Small intestine (tissue), 16 donors: ENCODE measurements at places on chromosomes 16 and 17. TPM values are rescaled to one million over a fixed set of nuclear protein-coding genes. Genes with fewer than 3 reads are reported as not detected.
A peak's percentile ranks its signal among the peaks of the same experiment; 100 is the strongest.

GRCh38 chr16:23905027-23905426, 69.2 kb downstream of the PRKCB start:
- no peak overlapping the region for H3K4me3 ChIP-seq
- no peaks in the 10 kb centered on the region for H3K27me3 ChIP-seq
- no peaks in the 10 kb centered on the region for H3K36me3 ChIP-seq

DNA sequence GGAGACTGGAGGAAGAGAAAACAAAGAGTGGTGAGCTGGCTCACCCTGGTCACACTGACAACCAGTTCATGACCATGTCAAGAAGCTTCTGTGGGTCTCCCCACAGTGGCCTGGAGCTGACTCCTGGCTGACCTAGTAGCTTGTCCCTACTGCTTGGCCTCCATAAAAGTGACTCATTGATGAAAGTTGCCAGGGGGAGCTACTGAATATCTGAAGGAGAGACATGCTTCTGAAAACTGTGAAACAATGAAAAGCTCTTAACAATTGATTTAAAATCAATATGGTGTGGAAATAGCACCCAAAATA, 22.0 kb downstream of the SMPD3 start:
- no peak for DNase-seq
- H3K27me3 ChIP-seq = no peaks in the 10 kb centered on the region
- no peaks in the 10 kb centered on the region for H3K36me3 ChIP-seq
- H3K4me1 ChIP-seq = no peaks in the 10 kb centered on the region

Gene ABCA6
- polyA plus RNA-seq = 0.59 TPM

DNA sequence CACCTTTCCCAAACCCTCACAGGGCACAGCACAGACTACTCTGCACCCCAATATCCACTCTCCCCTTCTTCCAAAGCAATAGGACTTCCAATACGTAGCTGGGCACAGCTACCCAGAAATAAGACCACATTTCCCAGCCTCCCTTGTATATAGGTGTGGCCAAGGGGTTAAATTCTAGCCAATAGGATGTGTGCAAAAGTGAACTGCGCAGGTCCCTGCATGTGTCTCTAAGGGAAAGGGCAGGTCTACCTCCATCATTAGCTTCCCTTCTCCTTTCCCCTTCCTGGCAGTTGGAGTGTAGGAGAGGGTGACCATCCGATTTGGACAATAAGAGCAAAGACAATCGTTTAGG, 25.5 kb upstream of the SNN start:
- no peak overlapping the region for H3K27ac ChIP-seq
- H3K36me3 ChIP-seq = no peaks in the 10 kb centered on the region
- no peaks in the 10 kb centered on the region for H3K27me3 ChIP-seq
- no peak for DNase-seq

- H3K4me3 ChIP-seq = no peak overlapping the region
- H3K27me3 ChIP-seq = no peaks in the 10 kb centered on the region
- H3K4me1 ChIP-seq = peaks cover 9% of the 10 kb centered on the region
- H3K27ac ChIP-seq = no peak overlapping the region
- H3K36me3 ChIP-seq = no peaks in the 10 kb centered on the region
- no peak for DNase-seq
These were observed 110.4 kb downstream of the PITPNC1 start for GRCh38 chr17:67487506-67487905.

DNA sequence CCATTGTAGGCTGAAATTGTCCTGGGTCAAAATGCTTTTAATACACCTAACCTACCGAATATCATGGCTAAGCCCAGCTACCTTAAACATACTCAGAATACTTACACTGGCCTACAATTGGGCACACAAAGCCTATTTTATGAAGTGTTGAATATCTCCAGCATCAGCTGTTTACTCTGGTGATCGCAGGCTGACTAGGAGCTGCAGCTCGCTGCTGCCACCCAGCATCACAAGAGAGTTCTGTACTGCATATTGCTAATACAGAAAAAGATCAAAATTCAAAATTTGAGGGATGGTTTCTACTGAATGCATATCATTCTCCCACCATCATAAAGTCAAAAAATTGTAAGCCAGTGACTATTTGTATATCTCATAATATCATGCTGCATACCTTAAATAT, 55.3 kb downstream of the ULK2 start:
- no peaks in the 10 kb centered on the region for H3K36me3 ChIP-seq
- no peaks in the 10 kb centered on the region for H3K4me1 ChIP-seq
- H3K27me3 ChIP-seq = no peaks in the 10 kb centered on the region
- no peak overlapping the region for H3K27ac ChIP-seq
- DNase-seq = no peak

DNA sequence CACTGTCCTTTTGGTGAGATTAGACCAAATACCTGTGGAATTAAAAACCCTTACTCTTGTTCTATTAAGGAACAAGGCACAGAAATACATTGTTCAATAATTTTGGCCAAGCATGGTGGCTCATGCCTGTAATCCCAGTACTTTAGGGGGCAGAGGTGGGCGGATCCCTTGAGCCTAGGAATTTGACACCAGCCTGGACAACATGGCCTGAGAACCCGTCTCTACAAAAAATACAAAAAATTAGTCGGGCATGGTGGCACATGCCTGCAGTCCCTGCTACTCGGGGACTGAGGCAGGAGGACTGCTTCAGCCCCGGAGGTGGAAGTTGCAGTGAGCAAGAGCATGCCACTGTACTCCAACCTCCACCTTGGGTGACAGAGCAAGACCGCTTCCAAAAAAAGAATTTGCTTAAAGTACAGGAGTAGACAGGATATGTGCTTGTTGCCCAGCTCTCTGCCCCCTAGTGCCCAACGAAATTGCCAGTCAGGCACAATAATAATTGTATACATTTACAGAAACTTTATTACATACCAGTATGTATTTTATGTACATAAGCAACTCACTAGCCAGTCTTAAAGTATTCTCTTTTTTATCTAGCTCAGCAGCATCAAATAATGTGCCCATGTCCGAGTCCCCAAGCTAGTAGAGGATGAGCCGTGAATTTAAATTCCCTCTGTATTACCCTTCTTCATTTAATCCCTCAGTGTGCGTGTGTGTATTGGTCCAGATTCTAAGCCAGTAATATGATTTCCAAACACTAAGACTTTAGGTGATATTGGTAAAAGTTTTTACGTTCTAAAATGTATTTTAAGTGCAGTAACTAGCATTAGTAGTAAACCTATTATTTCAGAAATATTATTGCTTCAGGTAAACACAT, 1.4 kb downstream of the THUMPD1 start:
- H3K4me1 ChIP-seq = peaks cover 5% of the 10 kb centered on the region
- peak overlapping the region; percentile 93 for H3K4me3 ChIP-seq
- H3K36me3 ChIP-seq = peaks cover 16% of the 10 kb centered on the region
- peak overlapping the region; percentile 98 for H3K27ac ChIP-seq
- H3K27me3 ChIP-seq = no peaks in the 10 kb centered on the region
- DNase-seq = peak; percentile 22

GRCh38 chr16:26005336-26005735, 313.6 kb downstream of the HS3ST4 start:
- no peak overlapping the region for H3K4me3 ChIP-seq
- H3K27ac ChIP-seq = no peak overlapping the region
- DNase-seq = no peak
- H3K27me3 ChIP-seq = no peaks in the 10 kb centered on the region
- H3K4me1 ChIP-seq = no peaks in the 10 kb centered on the region

Gene CACNA1H
- 5.4 TPM for polyA plus RNA-seq

DNA sequence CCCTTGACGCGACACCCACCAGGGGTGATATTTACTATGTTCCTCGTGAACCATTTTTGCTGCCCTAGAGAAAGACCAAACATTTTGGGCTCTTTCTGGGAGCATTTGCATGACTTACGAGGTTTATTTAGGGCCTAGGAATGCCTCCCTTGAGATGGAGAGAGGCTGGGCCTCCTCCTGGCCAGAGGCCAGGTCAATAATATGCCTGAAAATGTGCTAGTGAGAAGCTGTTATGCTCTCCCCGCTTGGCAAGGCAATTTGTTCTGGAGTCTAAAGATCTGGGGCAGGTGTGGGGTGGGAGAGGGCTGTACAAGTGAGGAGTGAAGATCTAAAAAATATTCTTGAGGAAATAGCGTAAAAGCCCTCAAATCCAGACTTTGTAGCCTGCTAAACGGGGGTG, 587.3 kb upstream of the CDH5 start:
- H3K27me3 ChIP-seq = no peaks in the 10 kb centered on the region
- H3K27ac ChIP-seq = no peak overlapping the region
- H3K36me3 ChIP-seq = no peaks in the 10 kb centered on the region
- H3K4me3 ChIP-seq = no peak overlapping the region

Gene CCL7
- polyA plus RNA-seq = not detected

Gene RFFL
- 18.5 TPM for polyA plus RNA-seq

- no peak overlapping the region for H3K27ac ChIP-seq
- no peak for DNase-seq
- H3K4me3 ChIP-seq = no peak overlapping the region
These were observed 7.8 kb downstream of the SLC47A2 start for GRCh38 chr17:19708431-19709175.

DNA sequence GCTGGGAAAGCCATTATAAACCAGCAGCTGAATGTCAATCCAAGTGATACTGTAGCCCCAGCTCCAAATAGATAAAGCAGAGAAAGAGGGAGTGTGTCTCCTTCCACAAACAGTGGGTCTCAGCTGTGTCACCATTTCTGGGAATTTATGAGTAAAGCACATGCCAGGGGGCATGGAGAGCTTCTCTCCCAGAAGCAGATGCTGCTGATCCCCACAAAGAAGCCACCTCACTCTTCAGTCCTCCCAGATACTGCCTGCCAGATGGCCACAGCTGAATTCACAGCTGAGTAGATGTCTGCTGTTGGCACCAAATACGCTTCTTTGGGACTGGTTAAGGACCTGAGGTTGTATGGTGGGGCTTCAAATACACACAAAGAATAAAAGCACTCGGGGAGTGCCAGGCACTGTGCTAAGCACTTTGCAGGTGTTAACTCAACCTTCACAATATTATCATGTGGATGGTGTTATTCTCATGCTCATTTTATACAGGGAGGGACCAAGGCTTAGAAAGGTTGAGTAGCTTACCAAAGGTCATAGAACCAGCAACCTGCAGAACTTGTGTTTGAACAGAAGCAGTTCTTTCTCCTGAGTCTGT, 298.3 kb downstream of the CDH11 start:
- H3K27me3 ChIP-seq = no peaks in the 10 kb centered on the region
- no peaks in the 10 kb centered on the region for H3K36me3 ChIP-seq
- no peak overlapping the region for H3K4me3 ChIP-seq
- DNase-seq = no peak
- no peak overlapping the region for H3K27ac ChIP-seq

GRCh38 chr17:1616101-1616500, 12.5 kb downstream of the SLC43A2 start:
- no peak overlapping the region for H3K4me3 ChIP-seq
- H3K4me1 ChIP-seq = no peaks in the 10 kb centered on the region
- no peak overlapping the region for H3K27ac ChIP-seq
- no peak for DNase-seq
- H3K36me3 ChIP-seq = peaks cover 85% of the 10 kb centered on the region

DNA sequence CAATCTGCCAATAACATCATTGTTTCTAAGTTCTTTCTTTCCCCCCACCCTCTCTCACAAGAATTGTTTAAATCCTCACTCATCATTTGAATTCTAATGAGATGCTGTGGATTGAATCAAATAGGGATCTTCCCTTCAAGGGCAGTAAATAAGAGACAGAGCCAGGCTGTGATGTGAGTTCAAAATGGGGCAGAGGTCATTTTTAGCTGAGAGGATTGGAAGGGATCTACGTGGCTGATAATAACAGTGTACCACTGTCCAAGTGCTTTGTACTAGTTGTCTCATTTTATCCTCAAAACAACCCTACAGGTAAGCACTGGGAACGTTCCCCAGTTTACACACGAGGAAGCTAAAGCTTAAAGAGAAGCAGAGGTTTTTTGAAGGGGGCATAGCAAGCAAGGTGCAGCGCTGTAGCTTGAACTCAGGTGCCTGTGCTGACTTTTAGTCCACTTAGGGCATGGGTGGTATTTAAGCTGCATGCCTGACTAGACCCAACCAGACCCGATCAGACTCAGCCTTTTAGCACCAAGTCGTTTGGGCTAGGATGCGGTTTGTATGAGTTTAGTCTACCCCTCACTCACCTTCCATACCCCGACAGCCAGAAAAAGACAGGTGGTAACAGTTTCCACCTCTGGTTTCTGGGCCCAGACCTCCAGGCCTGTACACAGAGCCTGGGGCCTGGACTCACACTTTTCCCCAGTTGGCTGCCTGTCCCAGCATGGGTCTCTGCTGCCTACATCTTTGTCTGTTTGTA, 39.2 kb upstream of the CCR7 start:
- no peaks in the 10 kb centered on the region for H3K27me3 ChIP-seq
- H3K36me3 ChIP-seq = no peaks in the 10 kb centered on the region
- H3K4me1 ChIP-seq = no peaks in the 10 kb centered on the region
- no peak for DNase-seq

Gene CCDC92B
- polyA plus RNA-seq = 1.2 TPM

GRCh38 chr16:88533381-88533917, 36.8 kb upstream of the ZC3H18 start:
- no peak overlapping the region for H3K27ac ChIP-seq
- no peaks in the 10 kb centered on the region for H3K27me3 ChIP-seq
- no peaks in the 10 kb centered on the region for H3K4me1 ChIP-seq
- H3K36me3 ChIP-seq = peaks cover 7% of the 10 kb centered on the region

Gene KRTAP4-1
- not detected for polyA plus RNA-seq

DNA sequence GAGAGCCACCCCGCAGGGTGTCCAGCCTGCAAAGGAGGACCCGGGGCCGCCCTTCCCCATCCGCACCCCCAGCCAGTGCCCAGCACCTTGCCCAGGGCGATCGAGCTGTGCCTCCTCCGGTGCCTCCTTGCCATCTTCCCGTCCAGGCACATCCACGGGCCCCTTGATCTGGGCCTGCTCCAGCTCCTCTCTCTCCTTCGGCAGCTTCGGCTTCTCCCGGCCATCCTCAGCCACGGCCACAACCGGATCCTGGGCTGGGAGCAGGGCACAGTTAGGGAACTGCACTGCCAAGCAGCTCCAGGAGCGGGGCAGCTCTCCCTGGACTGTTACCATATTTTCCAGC, 13.8 kb downstream of the NDUFAF8 start:
- no peaks in the 10 kb centered on the region for H3K27me3 ChIP-seq
- DNase-seq = no peak
- H3K36me3 ChIP-seq = peaks cover 80% of the 10 kb centered on the region
- no peaks in the 10 kb centered on the region for H3K4me1 ChIP-seq

DNA sequence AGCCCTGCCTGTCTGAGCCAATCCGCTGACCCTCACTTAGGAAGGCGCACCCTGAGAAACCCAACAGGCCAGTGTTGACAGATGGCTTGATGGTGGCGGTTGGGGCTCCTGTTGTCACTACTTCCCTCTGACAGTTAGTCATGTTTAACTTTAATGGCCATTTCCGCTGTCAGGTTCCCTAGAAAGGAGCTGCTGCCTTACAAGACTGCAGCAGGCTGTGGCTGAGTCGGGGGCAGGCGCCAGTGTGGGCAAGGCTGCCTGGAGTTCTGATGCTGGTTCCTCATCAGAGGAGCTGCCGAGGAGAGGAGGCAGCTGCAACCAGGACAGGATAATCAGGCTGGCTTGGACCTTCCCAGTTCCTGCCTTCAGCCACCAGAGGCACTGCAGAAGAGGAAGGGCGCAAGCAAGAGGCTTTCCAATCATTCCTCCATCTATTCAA, 223.2 kb upstream of the DYNLRB2 start:
- no peaks in the 10 kb centered on the region for H3K36me3 ChIP-seq
- peak; percentile 7 for DNase-seq
- no peaks in the 10 kb centered on the region for H3K27me3 ChIP-seq
- H3K27ac ChIP-seq = no peak overlapping the region
- no peak overlapping the region for H3K4me3 ChIP-seq
